Right atrium auricular region (tissue), 2 donors: ENCODE measurements at places on chromosomes 16 and 17. TPM values are rescaled to one million over a fixed set of nuclear protein-coding genes. Genes with fewer than 3 reads are reported as not detected.

DNA sequence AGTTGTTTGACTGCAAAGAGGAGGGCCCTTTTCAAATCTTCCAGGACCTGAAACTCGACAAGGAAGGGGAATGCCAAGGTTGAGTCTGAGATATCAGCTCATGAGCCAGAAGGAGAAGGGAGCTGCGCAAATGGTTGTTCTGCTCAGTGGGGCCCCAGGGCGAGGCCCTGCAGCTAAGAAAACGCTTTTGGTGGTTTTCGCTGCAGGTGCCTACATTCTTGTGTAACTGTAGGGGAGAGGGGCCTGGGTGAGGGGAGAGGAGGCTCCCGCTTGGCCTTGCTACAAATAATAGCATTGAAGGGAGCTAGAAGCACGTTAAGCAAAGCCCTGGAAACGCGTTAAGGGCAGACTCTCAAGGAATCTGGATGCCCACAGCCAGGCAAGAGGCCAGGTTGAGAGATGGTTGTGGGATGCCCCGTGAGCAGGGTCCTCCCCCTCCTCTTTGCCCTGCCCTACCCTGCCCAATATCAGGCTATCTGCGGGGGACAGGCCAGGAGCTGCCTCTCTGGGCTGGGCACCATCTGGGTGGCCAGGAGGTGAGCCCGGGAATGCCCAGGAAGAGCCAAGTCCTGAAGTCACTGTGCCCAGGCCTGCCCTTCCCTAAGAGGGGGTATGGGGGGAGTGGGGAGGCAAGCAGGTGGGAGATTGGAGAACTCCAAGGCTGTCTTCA is 21.9 kb downstream of the GPR142 start:
- DNase-seq = no peak

DNA sequence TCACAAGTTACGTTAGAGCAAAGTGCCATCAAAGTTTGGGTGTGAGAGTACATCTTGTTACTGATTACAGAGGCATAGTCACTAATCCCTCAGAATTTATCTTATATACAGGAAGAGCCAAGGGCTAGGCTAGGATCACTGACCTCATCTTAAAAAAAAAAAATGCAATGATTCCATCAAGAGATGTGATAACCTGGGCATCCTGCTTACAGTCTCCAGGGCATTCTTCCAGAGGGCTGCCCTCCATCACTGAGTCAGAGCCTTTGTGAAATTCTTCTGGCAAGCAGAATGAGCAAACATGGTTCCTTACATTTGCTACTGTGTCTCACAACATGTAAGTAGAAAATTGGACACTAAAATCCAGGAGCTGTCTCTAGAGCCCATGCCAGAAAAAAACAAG is 410.6 kb downstream of the ZFHX3 start:
- DNase-seq = no peak

DNA sequence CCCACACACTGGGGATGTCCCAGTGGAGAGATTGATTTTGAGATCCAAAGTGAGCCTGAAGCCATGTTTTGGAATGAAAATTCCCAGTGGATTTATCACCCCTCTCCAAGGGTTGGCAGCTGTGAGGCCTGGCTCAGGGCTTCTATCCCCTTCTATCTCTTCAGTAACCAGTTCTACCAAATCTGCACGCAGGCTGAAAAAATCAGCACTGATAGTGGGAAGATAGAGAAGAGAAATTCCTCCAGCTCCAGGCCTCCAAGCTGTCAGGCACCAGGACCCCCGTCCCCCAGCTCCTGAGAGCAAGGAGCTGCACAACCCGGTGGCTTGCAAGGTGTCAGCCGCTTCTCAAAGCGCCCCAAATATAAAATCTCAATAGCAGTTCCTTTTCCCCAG is 1.0 kb downstream of the FLOT2 start:
- no peak for DNase-seq

DNA sequence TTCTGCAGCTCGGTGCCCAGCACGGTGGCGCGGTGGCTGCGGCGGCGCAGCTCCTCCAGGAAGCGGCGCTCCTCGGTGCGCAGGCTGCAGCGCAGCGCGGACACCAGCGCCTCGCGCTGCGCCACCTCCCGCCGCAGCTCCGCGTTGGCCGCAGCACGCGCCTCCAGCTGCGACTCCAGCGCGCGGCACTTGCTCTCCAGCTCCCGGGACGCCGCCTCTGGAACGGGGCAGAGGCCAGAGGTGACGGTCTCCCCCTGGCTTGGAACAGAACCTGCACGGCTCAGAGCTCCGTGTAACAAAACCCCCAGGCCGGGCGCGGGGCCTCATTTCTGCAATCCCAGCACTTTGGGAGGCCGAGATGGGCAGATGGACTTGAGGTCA is 13.2 kb upstream of the CLUH start:
- no peak for DNase-seq

- no peak for DNase-seq
These were observed 304.7 kb downstream of the ZFHX3 start for GRCh38 chr16:72743011-72743761.

DNA sequence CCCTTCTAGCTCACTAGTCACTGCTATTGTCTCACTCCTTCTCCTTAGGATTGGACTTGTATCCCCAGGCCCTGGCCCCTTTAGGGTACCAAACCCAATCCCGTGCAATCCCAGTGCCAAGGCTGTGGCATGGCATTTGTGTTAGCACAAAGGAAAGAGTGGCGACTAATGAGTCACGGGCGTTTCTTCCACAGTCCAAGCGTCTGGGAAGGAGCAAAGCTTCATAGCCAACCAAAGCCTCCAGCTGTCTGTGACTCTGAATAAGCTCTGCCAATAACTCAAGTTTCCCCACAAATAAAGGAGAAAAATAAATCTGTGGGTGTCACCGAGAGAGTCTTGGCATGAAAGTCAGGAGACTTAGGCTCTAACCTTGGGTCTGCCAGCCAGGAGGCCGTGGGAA is 54.6 kb upstream of the COX10 start:
- no peak for DNase-seq

GRCh38 chr17:29012535-29012934 is 6.7 kb upstream of the SEZ6 start:
- DNase-seq = no peak

- DNase-seq = no peak
These were observed 44.1 kb upstream of the RPL38 start for GRCh38 chr17:74159226-74159840.

- no peak for DNase-seq
These were observed 42.7 kb downstream of the DYNLRB2 start for GRCh38 chr16:80583466-80583865.

- DNase-seq = no peak
These were observed 78.1 kb downstream of the SKAP1 start for GRCh38 chr17:48351911-48352332.

PYY gene
- total RNA-seq = not detected

KCNJ12 gene
- 12.0 TPM for total RNA-seq

CFAP97D1 gene
- total RNA-seq = not detected

EIF4A3 gene
- 24.6 TPM for total RNA-seq

HSD17B2 gene
- not detected for total RNA-seq

GFER gene
- total RNA-seq = 12.6 TPM

SDK2 gene
- total RNA-seq = 1.5 TPM

PRAC2 gene
- not detected for total RNA-seq

CCDC154 gene
- total RNA-seq = not detected

KRTAP2-2 gene
- total RNA-seq = not detected

SMIM22 gene
- total RNA-seq = not detected

NOL3 gene
- total RNA-seq = 87.5 TPM
